Esophagus muscularis mucosa (tissue), 4 donors: ENCODE measurements at places on chromosomes 7 and 10. TPM values are rescaled to one million over a fixed set of nuclear protein-coding genes. Genes with fewer than 3 reads are reported as not detected.

DNA sequence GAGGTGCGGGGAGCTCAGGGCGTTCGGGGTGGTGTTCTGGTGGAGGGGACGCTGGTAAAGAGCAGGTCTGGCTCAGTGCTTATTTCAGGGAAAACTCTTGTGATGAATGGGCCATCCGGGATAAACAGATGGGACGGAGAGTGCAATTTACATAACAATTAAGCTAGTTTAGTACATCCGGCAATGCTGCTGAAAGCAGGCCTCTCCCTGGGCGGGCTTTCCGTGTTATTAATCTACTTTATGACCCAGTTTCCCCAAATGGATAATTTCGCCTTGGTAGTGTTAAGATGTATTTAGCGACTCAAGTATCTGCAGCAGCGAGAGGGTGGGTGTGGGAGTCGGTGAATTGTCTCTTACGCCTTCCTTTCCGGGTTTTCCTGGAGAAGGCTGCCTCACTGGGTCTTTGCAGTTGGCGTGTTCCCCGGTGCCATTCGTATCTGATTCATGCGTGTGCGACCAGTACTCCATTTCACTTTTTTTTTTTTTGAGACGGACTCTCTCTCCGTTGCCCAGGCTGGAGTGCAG is 25.2 kb downstream of the FOXK1 start:
- no peak overlapping the region for H3K4me3 ChIP-seq
- H3K4me1 ChIP-seq, result peaks cover 73% of the 10 kb centered on the region
- DNase-seq, result no peak
- peak overlapping the region; percentile 63 for H3K27ac ChIP-seq

MINDY4 gene
- total RNA-seq, result 31.1 TPM

PFKFB3 gene
- 22.4 TPM for total RNA-seq

NKX2-3 gene
- total RNA-seq, result 0.34 TPM

VIPR2 gene
- 9.3 TPM for total RNA-seq
